NCI-H460 (cell line): ENCODE measurements at places on chromosomes 5 and 9. TPM values are rescaled to one million over a fixed set of nuclear protein-coding genes. Genes with fewer than 3 reads are reported as not detected.

MTMR12 gene
- 20.3 and 21.6 TPM in 2 replicates for total RNA-seq

GRCh38 chr5:147567917-147568598 lies 58.2 kb upstream of the DPYSL3 start:
- no peak for DNase-seq

- DNase-seq: no peak
Measured at GRCh38 chr5:139178589-139178917, 19.6 kb downstream of the SIL1 start.

PAXX gene
- total RNA-seq: 35.4 and 39.4 TPM in 2 replicates

DNA sequence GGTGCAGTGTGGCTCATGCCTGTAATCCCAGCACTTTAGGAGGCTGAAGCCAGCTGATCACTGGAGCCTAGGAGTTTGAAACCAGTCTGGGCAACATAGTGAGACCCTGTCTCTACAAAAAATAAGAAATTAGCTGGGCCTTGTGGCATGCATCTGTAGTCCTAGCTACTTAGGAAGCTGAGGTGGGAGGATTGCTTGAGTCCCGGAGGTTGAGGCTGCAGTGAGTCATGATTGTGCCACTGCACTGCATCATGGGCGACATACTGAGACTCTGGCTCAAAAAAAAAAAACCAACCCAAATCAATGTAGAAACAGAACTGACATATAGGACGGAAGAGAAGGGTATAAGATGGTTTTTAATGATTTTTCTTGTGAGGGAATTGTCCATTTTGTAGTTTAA lies 27.7 kb downstream of the G3BP1 start:
- no peak for DNase-seq

DNA sequence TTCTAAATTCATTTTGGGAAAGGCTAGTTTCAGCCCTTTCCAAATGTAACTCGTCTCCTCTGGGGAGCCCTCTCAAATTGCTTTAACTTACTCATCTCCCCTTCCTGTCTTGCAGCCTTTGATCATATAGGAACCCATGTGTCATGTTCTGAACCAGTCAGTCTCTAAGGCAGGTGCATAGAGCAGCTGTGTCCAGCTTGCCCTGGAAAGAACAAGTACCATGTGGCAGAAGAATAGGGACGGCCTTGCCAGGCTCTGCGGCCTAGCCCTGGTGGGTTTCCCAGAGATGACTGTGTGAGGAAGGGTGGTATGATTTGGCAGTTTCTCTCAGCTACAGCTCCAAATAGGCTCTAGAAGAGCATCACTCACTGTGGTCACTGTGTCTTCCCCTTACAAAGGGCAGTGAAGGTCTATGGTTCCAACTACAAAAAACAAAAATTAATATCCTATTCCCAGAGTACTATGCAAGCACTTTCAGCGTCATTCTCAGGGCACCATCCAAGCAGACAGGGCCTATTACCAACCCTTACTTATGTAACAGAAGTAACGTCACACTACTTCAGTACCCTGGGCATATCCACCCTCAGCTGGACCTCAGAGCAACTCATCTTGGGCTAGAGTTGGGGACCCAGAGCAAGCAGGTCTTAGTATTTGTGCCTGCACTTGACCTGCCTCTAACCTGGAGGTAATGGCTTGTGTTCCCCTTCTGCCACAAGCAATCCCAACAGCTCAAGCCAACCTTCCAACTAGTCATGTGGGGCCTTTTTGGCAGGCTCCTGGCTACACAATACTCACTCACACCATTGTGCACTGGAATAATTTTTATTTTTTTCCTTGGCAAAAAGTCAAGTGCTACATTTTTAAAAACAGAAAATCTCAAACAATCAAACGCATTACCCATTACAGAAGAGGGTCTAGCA lies 37.2 kb upstream of the UBAP2 start:
- DNase-seq: no peak

GLRA1 gene
- not detected in 2 replicates for total RNA-seq

GRCh38 chr5:180133551-180133950 lies 62.0 kb upstream of the RNF130 start:
- no peak for DNase-seq

PRELID1 gene
- total RNA-seq: 192 and 236 TPM in 2 replicates

DNA sequence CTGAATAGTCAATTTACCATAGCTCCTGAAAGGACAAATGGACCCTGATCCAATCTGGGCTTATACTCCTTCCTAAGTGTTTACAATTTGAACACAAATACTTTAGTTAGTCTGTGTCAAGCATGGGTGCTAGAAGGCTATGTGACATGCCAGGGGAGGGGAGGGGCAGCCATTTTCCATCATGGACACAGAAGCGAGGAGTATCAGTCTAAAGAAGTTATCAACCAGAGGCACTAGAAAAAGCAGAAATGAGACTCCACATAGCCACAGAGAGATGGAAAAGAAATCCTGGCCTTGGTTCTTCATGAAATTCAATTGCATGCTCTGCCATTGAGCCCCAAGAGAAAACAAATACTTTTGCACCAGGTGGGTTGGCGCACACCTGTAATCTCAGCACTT lies 61.8 kb downstream of the NR6A1 start:
- no peak for DNase-seq

DNA sequence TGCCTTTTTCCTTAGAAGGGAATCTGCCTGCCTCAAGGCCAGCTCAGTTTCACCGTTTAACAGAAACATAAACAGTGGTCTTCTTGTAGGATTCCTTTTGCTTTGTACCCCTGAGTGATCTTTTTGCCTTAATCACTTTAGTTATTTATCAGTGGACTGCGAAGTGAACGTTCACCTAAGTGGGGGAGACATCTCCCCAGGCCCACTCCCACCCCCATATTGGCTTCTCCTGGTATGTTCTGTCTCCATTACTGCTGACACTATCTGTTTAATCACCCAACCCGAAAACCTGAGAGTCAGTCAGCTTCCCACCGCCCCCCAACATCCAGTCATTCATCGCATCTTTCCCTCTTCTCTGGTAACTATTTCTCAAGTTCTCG lies 1.4 kb downstream of the SKP2 start:
- no peak for DNase-seq

CCNH gene
- total RNA-seq: 163 and 167 TPM in 2 replicates

GRCh38 chr5:125510651-125511050 lies 764.2 kb upstream of the ZNF608 start:
- no peak for DNase-seq

DNA sequence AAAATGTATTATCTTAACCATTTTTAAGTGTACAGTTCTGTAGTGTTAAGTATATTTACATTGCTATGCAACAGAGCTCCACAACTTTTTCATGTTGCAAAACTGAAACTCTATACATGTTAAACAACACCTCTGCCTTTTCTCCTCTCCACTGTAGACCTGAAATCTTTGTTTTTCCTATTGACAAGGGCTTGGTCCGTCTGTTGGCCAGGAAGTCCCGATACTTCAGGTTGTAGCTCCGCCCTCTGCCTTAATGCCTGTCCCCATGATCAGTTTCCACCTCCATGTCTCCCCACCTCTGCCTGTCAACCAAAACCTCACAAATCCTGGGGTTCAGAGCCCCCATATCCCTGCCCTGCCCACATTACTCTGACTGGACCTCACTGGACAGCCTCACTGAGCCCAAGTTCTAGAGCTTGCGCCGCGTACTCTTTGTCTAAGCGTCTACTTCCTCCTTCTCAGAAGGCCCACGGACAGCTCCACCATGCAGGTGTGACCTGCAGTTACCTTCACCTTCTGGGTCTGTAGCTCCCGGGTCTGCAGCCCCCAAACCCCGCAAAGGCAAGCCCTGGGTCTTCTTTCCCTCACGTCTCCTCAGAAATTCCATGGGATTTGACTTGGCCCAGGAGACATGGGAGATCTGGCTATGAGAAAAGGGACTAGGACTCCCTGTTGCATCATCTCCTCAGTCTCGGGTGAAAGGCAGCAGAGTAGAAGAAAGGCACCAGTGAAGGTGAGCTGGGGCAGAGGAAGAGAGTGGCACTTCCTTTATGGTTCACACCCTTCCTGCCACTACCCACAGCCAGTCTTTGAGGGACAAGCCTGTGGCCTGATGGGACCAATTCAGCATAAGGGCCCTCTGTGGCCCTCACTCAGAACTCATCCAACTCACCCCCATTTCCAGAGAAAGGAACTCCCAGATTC lies 8.0 kb downstream of the GLIPR2 start:
- DNase-seq: no peak

DNA sequence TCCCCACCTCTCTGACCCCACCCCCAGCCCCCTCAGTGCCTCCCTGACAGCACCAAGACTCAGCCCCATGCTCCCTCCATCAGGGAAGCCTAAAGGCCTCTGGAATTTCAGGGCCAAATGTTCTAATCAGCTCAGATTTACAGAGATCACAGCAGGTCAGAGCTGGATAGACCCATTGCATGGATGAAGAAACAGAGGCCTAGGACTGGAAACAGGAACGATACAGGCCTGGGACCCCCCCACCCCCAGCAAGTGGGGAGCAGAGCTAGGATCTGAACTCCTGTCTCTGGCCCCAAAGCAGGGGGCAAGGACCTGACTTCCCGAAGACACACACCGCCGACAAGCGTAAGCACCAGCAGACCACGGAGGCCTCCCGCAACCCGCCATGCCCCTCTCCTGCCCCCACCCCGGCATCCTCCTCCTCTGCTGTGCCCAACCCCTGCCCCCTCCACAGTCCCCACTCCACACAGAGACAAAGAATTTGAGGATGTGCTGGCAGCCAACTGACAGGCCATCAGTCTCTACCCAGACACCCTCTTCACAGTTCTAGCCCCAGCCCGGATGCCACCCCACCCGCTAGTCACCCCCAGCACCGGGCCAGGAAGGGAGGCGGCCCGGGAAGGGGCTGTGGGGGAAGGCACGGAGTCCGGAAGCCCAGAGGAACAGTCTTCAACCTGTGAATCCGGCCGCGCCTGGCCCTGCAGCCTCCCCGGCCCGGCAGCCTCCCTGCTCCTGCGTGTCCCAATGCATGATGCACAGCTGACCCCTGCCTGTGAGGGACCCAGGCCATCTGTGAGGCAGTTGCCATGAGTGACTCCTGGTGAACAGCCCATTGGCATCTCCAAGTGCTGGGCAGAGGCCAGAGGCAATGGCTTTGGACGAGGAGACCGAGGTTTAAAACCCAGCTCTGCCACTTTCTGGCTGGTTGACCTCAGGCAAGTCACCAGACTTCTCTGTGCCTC lies 31.3 kb downstream of the NDUFA8 start:
- no peak for DNase-seq

DNA sequence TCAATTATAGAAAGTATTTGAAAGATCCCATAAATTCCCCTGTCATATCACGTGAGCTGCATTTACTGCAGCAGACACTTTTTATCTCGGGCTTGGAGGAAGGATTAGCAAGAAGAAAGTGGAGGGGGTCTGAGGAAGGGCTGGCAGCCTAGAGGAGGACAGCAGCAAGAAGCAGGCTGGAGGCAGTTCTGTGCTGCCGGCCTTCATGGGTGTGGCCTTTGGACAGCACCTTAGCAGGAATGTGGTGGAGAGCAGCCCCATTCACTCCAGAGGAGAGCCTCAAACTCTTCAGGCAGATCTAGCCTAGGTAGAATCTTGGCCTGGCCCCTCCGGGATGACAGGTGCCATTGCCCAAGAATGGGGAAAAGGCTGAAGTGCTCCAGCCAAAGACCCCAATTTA lies 89.8 kb upstream of the GABRP start:
- no peak for DNase-seq

DNA sequence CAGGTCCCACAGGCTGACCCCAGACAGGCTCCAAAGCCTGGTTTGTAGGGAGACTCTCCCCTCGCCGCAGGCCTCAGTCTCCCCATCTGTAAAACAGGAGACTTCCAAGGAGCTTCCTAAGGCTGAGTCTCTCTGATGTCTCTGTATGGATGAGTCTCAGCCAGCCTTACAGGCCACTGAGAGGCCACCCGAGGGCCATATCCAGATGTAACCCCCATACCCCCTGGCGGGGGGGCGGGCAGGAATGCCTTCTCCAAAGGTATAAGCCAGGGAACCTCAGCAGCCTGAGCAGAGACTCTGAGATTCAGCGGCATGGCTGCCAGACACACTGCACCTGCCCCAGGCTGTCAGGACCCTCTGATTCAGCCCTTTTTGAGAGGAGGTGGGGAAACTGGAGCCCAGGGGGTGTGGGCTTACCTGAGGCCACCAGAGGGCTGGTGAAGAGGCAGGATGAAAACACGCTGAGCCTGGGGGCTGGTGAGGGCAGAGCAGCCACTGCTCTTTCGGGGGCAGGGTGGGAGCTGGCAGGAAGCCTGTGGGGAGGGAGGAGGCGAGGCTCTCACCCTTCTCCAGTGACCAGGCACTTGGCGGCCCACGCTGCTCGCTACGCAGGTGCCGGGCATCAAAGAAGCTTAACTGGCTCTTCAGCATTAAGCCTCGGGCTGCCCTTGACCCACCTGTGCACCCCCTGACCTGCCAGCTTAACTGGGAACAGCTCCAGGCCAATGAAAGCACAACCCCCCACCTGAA lies 5.5 kb upstream of the SUSD3 start:
- no peak for DNase-seq

DNA sequence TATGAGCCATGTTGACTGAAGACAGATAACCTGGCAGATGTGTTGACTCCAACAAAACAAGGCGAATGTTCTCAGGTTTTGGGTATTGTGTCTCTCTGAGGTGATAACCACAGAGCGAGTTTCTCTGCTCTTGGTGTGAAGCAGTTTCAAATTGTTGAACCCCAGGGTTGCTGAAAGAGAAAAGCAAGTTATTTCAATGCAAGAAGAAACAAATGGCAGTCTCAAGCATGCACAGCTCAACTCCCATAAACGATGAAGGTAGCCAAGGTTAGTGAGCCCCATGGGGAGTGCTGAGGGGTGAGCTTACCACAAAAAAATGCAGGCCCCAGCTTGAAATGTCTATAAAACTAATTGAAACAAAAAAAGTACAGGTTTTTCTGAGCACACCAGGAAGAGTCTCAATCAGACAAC lies 220.8 kb upstream of the DAPK1 start:
- DNase-seq: no peak

ARSK gene
- 10.0 and 12.4 TPM in 2 replicates for total RNA-seq

ADRB2 gene
- total RNA-seq: 0.07 and 0.12 TPM in 2 replicates

HK3 gene
- total RNA-seq: not detected in 2 replicates

GMCL2 gene
- not detected in 2 replicates for total RNA-seq

DNA sequence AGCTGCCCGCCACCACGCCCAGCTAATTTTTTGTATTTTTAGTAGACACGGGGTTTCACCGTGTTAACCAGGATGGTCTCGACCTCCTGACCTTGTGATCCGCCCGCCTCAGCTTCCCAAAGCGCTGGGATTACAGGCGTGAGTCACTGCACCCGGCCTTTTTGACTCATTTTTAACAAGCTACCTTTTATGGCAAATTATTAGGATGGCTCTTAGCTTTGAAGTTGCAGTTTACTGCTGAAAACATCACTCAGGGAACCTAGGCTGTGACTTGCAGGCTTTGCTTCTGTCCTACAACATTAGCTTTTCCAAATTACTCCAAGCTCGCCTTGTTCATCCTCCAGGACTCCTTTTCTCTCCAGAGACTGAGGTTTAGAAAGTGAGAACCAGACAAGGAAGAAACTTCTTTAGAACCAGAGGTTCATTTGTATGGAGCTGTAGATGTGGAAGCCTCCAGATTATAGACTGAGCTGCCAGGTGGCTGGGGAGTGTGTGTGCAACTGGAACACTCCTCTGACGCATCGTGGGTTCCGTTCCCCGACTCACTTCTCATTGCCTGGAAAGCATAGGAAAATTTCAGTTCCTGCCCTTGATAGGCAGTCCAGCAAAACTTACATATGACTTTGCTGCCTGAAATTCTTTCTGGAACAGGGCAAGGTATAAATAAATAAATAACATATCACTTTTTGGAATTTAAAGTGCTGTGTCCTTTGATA lies 23.8 kb upstream of the SPTAN1 start:
- no peak for DNase-seq

- DNase-seq: no peak
Measured at GRCh38 chr9:129569502-129570449, 51.1 kb downstream of the C9orf50 start.
